ENCODE measurements at places on chromosomes 6 and 20. TPM values are rescaled to one million over a fixed set of nuclear protein-coding genes. Genes with fewer than 3 reads are reported as not detected.

GRCh38 chr20:19706463-19706862, 51.6 kb upstream of the RIN2 start:
- H3K27me3 ChIP-seq: no peaks in the 10 kb centered on the region
- no peak overlapping the region for H3K4me3 ChIP-seq
- DNase-seq: no peak

DNA sequence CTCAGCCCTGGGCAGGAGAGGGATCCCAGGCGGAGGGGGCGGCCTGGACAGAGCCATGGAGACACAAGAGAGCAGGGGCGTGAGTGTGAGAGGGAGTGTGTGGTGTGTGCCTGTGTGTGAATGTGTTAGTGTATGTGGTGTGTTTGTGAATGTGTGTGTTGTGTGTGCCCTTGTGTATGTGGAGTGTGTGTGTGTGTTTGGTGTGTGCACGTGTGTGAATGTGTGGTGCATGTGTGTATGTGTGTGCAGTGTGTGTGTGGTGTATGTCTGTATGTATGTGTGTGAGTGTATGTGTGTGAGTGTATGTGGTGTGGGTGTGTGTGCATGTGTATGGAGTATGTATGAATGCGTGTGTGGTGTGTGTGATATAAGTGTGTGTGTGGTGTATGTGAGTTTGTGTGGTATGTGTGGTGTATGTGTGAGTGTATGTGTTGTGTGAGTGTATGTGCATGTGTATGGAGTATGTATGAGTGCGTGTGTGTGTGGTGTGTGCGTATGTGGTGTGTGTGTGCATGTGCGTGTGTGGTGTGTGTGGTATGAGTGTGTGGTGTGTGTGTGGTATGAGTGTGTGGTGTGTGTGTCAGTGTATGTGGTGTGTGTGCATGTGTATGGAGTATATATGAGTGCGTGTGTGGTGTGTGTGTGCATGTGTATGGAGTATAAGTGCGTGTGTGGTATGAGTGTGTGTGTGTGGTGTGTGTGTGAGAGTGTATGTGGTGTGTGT, 175.2 kb upstream of the AFDN start:
- no peak overlapping the region for H3K27ac ChIP-seq
- no peak for DNase-seq
- no peaks in the 10 kb centered on the region for H3K27me3 ChIP-seq
- no peak overlapping the region for H3K4me3 ChIP-seq

Gene ADGRF5
- total RNA-seq: 2.8 TPM

DNA sequence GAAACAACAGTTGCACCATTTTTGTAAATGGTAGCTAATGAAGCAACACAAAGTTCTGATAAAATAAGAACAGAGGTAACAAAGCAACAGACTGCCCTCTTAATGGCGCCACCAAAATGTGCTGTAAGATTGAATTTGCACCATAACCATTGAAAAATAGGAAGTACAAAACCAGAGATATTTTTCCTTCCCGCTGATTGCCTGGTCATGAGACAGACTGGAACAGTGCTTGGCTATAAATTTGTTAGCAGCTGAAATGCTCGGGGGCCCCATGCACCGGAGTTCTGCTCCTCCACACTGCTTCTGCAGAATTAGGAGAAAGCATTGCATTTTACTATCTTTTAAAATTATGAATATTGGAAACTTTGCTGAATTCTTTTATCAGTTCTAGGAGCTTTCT, 164.4 kb upstream of the QKI start:
- no peaks in the 10 kb centered on the region for H3K4me1 ChIP-seq
- H3K4me3 ChIP-seq: no peak overlapping the region
- H3K27ac ChIP-seq: no peak overlapping the region
- DNase-seq: no peak

DNA sequence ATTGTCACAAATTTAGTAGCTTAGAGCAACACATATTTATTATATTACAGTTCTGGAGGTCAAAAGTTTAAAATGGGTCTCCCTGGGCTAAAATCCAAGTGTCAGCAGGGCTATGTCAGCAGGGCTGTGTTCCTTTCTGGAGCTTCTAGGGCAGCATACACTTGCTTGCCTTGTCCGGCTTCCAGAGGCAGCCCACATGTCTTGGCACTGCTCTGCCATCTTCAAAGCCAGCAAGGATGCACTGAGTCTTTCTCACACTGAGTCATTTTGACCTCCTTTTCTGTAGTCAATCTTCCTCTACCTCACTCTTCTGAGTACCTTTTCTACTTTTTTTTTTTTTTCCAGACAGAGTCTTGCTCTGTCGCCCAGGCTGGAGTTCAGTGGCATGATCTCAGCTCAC, 39.0 kb downstream of the ADGRF4 start:
- H3K36me3 ChIP-seq: no peaks in the 10 kb centered on the region
- H3K4me1 ChIP-seq: no peaks in the 10 kb centered on the region
- no peaks in the 10 kb centered on the region for H3K27me3 ChIP-seq
- no peak overlapping the region for H3K27ac ChIP-seq
- DNase-seq: no peak

DNA sequence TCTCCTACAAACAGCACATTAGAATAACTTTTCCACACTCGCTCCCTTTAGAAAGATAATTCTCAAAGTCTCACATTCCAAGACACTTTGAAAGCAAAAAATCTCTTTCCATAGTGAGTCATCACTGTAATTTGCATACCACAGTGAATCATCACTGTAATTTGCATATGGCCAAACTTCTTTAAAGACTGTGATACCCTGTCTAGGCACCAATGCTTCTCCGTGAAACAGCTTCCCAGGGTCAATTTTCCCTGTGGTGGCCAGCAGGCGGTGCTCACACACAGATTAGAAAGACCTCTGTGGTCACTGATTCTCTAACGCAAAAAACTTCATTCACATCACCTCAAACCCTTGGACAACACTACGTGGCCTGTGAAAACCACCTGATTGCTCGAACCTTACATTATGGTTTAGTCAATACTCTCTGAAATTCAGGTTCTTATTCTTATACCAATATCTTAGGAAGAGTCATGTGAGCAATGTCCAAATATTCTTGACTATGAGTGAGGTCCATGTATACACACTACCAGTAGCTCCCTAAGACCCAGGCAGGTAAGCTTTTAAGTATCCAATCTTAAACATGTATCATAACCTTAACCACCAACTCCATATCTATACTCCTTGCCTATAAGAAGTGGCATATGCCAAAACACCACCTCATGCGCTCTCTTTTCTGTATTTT, 78.5 kb upstream of the PHACTR1 start:
- no peak overlapping the region for H3K27ac ChIP-seq
- H3K36me3 ChIP-seq: no peaks in the 10 kb centered on the region
- no peaks in the 10 kb centered on the region for H3K4me1 ChIP-seq
- peak; percentile 43 for DNase-seq
- H3K4me3 ChIP-seq: no peak overlapping the region

DNA sequence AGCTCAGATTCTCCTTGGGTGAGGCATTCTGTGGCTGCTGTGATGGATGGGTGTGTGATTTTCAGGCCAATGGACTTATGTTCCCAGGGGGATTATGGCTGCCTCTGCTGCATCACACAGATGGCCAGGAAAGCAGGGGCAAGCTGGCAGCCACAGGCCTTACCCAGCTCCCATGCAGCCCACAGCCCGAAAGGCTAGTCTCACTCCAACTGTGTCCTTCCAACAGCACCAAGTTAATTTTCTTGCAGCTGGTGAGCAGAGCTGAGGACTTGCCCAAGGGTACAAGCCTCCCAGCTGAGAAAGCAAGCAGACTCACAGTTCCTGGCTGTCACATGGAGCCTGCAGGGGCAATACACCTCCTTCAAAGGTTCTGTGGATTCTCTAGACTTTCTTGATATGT, 155.2 kb upstream of the KHDRBS2 start:
- H3K27ac ChIP-seq: no peak overlapping the region
- H3K4me1 ChIP-seq: no peaks in the 10 kb centered on the region
- H3K27me3 ChIP-seq: no peaks in the 10 kb centered on the region
- no peaks in the 10 kb centered on the region for H3K36me3 ChIP-seq

Gene ARMC12
- 0.12 TPM for total RNA-seq

- no peak overlapping the region for H3K27ac ChIP-seq
- no peaks in the 10 kb centered on the region for H3K4me1 ChIP-seq
- DNase-seq: no peak
- H3K4me3 ChIP-seq: no peak overlapping the region
- no peaks in the 10 kb centered on the region for H3K36me3 ChIP-seq
Observed at GRCh38 chr6:125346201-125346925, 44.6 kb upstream of the HDDC2 start.

- no peaks in the 10 kb centered on the region for H3K4me1 ChIP-seq
- DNase-seq: no peak
- no peak overlapping the region for H3K27ac ChIP-seq
- H3K36me3 ChIP-seq: no peaks in the 10 kb centered on the region
- no peak overlapping the region for H3K4me3 ChIP-seq
Observed at GRCh38 chr6:123415844-123416468, 220.8 kb downstream of the TRDN start.

DNA sequence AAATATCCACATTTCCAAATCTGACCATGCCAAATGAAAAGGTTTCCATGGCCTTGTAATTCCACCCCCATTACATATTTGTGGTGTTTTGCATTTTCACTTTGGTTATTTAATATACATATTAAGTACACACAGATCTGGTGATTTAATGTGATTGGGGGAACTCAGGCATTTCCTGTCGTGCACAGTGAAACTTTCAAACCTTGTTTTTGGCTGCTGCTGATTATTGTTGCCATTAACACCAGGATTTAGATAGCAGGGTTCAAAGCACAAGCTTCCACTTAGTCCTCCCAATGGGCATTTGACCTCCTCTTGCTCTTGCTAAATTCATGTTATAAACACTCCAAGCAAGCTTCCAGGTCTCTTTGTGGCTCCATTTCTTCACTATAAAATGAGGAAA, 166.5 kb downstream of the SOBP start:
- no peaks in the 10 kb centered on the region for H3K27me3 ChIP-seq
- H3K4me1 ChIP-seq: no peaks in the 10 kb centered on the region
- DNase-seq: no peak
- no peak overlapping the region for H3K27ac ChIP-seq
- H3K4me3 ChIP-seq: no peak overlapping the region
- no peaks in the 10 kb centered on the region for H3K36me3 ChIP-seq

DNA sequence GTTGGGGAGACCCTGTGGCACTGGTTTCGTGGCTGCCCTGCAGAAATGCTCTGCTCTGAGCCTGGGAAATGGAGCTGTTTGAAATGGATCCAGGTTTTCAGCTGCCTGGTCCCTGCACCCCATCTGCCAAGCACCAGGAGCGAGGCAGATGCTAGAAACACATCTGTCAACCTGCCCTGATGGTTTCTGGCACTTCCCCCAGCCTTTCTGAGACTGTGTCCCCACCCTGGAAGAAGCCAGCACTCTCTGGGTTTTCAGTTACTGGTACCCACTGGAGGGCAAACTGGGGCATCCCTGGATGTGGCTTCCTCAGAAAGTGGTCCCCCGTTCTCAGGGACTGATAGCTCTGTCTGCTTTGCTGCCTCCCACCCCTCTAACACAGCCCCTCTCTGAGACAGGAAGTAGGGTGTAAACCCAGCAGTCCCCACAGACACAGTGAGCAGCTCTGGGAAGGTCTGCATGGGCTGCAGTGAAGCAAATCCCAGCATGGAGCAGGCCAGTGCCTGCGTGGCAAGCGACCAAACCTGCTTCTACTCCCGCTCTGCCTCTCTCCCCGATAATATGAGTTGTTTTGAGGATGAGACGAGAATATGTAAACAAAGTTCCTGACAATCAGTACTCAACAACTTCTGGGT, 54.2 kb upstream of the MAFB start:
- H3K27me3 ChIP-seq: no peaks in the 10 kb centered on the region
- no peak for DNase-seq
- no peaks in the 10 kb centered on the region for H3K36me3 ChIP-seq
- H3K4me3 ChIP-seq: no peak overlapping the region
- no peaks in the 10 kb centered on the region for H3K4me1 ChIP-seq
- H3K27ac ChIP-seq: no peak overlapping the region

Gene VARS1
- 35.2 TPM for total RNA-seq

Gene SPATS1
- total RNA-seq: not detected

Gene GHRH
- total RNA-seq: not detected

DNA sequence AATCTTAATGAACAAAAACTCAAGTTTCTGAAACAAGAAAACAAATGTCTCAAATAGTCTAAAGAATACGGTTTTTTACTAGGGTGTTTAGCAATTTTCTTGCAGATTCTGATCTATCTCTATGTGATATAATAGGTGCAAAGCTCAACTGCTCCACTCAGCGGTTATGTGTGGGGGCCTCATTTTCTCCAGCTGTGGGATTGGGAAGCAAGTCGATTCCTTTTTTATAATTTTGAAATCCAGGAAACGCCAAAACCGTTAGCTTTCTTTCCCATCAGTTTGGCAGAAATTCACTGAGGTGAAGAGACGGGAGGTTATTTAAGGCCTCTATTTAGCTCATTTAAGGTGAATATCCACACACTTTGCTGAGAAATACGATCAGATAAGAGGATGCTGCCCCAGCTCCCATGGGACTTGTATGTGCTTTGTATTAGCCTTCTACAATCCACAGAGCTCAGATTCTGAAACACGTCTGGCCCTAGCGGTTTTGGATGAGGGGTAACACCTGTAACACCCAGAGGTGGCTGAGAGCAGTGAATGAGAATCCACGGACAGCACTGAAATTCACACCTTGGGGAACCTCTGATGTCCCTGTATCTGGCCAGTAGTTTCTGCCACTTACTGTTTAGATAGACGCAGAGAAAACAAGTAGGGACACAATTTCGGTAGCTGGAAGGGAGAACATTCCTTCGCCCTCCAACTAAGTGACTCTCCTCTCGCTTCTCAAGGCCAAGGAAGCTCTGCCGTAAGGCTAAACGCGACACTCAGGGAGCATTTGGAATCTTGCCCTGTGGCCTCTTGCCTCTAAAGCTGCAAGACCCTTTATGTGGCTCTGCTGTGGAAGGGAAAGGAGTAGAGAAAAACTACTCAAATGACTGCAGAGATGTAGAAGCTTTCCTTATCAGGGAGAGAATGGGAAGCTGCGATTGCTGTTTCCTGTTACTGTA, 6.5 kb upstream of the BCAS4 start:
- H3K27ac ChIP-seq: no peak overlapping the region
- H3K27me3 ChIP-seq: no peaks in the 10 kb centered on the region
- no peak overlapping the region for H3K4me3 ChIP-seq
- no peak for DNase-seq
- H3K36me3 ChIP-seq: no peaks in the 10 kb centered on the region
- peaks cover 4% of the 10 kb centered on the region for H3K4me1 ChIP-seq

Gene PAX1
- not detected for total RNA-seq

Gene PBOV1
- not detected for total RNA-seq

Gene HTR1E
- total RNA-seq: not detected

Gene MAS1
- total RNA-seq: not detected

Gene ZFP57
- total RNA-seq: 0.12 TPM

Gene DZANK1
- 0.73 TPM for total RNA-seq

- no peak overlapping the region for H3K4me3 ChIP-seq
- H3K27me3 ChIP-seq: no peaks in the 10 kb centered on the region
- DNase-seq: no peak
- no peaks in the 10 kb centered on the region for H3K4me1 ChIP-seq
Observed at GRCh38 chr20:14700639-14700960, 363.2 kb upstream of the FLRT3 start.

- no peak overlapping the region for H3K4me3 ChIP-seq
- H3K27ac ChIP-seq: no peak overlapping the region
- DNase-seq: no peak
- H3K36me3 ChIP-seq: no peaks in the 10 kb centered on the region
- H3K27me3 ChIP-seq: no peaks in the 10 kb centered on the region
- no peaks in the 10 kb centered on the region for H3K4me1 ChIP-seq
Observed at GRCh38 chr6:80331974-80332373, 225.5 kb downstream of the BCKDHB start.

Data from pancreas (tissue), 10 donors.